Caco-2 (cell line): ENCODE measurements at places on chromosomes 3 and 15. TPM values are rescaled to one million over a fixed set of nuclear protein-coding genes. Genes with fewer than 3 reads are reported as not detected.

Gene FBXW12
- 1.7 and 2.3 TPM in 2 replicates for total RNA-seq

Gene ARGFX
- not detected in 2 replicates for total RNA-seq

- DNase-seq, result no peak
Measured at GRCh38 chr15:38474155-38474757, 20.3 kb downstream of the FAM98B start.

Gene PP2D1
- total RNA-seq, result not detected in 2 replicates

Gene KCNMB2
- total RNA-seq, result not detected in 2 replicates

DNA sequence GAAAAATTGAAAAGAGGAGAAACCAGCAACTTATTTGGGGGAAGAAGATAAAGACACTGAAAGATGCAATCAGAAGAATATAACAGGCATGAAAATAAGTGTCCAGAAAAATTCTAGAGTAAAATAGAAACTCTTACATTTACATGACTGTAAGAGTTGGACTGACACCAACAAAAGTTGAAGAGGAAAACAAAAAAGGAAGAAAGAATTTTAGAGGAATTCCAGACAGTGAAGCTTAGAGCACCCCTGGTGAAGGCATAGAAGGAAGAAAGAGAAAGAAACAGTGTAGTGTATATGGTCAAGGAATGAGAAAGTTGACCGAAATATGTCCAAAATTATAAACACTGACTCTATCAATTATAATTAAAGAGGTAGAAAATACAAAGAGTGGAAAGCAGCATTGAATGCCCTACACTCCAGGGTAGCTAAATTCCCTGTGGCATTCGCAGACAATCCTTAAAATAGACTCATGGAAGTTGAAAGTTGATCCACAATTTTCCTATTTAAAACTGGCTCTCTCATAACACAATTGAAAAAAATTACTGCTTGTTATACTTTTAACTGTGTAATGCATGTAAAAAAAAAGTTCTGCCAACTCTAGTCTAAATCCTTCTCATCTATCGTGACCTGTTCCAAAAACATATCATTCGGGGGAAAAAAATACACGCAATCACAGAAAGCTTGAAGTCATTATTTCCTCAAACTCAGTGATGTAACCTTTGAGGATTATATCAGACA, 102.6 kb upstream of the ABI3BP start:
- no peak for DNase-seq

- DNase-seq, result no peak
Measured at GRCh38 chr3:42166662-42167300, 75.6 kb downstream of the TRAK1 start.

GRCh38 chr3:22475665-22476240, 724.7 kb upstream of the ZNF385D start:
- no peak for DNase-seq

GRCh38 chr3:20511863-20512505, 326.0 kb upstream of the SGO1 start:
- DNase-seq, result peak; percentile 38

DNA sequence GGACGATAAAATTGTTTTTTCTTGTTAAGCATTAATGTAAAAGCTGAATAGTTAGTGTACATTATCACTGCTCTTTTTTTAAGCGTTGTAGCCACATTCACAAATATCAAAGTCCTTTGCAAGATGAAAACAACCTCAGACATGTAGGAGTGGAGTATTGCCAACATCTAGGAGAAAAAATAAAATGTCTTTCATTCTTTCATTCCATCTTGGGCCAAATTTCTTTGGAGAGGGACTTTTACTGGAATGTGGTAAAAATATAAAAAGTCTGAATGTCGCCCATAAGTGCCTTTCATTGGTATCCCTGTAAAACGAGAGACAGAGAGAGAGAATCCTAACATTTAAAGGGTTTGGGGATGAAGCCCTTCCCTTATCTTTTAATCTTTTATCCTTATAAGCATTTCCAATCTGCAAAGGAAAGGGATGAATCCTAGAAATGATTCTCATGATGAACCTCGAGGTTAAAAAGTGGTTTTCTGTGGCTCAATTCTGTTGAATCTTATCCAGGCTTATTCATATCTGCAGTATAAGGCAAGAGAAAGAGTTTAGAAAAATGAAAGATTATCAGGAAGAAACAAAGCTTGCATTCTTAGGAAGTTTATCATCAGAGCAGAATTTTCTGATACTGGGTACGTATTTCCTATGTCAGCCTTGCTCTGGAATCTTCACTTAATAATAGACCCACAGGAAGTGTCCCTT, 1031.7 kb downstream of the MCTP2 start:
- DNase-seq, result no peak

Gene ALDH1A2
- 0.61 and 0.65 TPM in 2 replicates for total RNA-seq

- DNase-seq, result no peak
Measured at GRCh38 chr15:84079885-84080777, 155.4 kb upstream of the GOLGA6L4 start.

- DNase-seq, result no peak
Measured at GRCh38 chr3:128568602-128569490, 75.8 kb upstream of the GATA2 start.

GRCh38 chr3:94928921-94929320, 866.1 kb downstream of the NSUN3 start:
- peak; percentile 43 for DNase-seq

GRCh38 chr3:194447161-194447560, 39.6 kb downstream of the ATP13A3 start:
- DNase-seq, result peak; percentile 59

Gene ZNF80
- total RNA-seq, result not detected in 2 replicates

Gene DAZL
- total RNA-seq, result not detected in 2 replicates

GRCh38 chr15:36161771-36162212, 417.6 kb upstream of the CDIN1 start:
- DNase-seq, result peak; percentile 11

GRCh38 chr15:91966194-91966552, 112.7 kb downstream of the SLCO3A1 start:
- DNase-seq, result no peak

- peak; percentile 27 for DNase-seq
Measured at GRCh38 chr15:85757073-85757938, 37.4 kb downstream of the KLHL25 start.

Gene TUSC2
- total RNA-seq, result 34.9 and 38.3 TPM in 2 replicates

DNA sequence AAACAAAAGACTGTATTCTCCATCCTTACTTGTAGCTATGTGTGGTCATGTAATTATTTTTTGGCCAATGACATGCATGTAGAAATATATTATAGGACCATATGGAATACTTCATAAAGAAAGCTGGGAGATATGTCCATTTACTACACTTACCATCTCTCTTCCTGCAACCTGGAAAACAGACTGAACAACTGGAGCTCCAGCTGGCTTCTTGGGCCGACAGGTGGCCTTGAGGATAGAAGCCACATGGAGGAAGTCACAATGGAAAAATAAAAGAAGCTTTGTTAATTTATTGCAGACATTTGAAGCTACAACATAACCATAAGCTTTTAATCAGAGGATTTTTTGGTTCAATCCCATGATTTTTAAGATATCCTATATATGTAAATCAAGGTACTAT, 167.9 kb upstream of the CBLB start:
- DNase-seq, result no peak

GRCh38 chr3:40267937-40268724, 41.4 kb upstream of the EIF1B start:
- DNase-seq, result no peak

DNA sequence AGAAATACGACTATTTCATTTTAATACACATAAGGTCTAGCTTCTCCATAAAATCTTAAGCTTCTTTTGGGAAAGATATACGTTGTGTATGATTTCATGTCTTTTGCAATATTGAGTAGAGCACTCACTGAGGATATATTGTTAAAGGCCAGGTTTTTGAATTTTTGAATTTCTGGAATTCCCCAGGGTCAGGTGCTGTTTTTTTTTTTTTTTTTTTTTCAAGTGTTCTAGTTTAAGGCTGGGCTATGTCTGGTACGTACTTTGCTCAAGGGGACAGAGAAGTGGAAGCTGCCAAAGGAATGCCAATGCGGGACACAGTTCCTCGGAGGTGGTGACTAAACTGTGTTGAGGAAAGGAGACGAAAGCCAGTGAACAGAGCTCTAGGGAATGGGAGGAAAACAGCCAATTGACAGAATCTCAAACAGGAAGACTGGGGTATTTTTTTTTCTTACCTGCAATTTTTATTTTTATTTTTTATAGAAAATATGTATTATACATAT, 510.5 kb upstream of the CBLB start:
- DNase-seq, result no peak

Gene SHC4
- not detected in 2 replicates for total RNA-seq

GRCh38 chr15:64288577-64288976, 67.4 kb downstream of the CSNK1G1 start:
- no peak for DNase-seq

DNA sequence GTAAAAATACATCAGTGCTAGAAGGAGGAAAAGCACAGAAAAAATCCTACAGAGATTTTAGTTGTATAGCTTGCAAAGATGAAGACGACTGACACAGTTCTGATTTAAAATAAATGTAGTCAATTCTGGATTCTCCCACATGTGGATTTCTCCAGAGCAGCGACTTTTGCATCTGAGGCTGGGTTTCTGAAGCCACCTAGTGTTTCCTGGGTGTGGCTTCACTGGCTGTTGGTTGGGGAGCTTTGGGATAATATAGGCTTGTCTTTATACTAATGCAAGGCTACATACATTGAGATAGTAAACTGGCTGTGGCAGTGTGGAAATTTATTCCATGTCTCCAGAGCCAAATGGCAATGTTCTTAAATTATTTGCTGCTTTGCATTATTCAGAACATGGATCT, 158.1 kb upstream of the FEZF2 start:
- no peak for DNase-seq

- no peak for DNase-seq
Measured at GRCh38 chr3:138078096-138078495, 37.3 kb downstream of the DZIP1L start.

- DNase-seq, result no peak
Measured at GRCh38 chr3:81419228-81419627, 342.2 kb downstream of the GBE1 start.

DNA sequence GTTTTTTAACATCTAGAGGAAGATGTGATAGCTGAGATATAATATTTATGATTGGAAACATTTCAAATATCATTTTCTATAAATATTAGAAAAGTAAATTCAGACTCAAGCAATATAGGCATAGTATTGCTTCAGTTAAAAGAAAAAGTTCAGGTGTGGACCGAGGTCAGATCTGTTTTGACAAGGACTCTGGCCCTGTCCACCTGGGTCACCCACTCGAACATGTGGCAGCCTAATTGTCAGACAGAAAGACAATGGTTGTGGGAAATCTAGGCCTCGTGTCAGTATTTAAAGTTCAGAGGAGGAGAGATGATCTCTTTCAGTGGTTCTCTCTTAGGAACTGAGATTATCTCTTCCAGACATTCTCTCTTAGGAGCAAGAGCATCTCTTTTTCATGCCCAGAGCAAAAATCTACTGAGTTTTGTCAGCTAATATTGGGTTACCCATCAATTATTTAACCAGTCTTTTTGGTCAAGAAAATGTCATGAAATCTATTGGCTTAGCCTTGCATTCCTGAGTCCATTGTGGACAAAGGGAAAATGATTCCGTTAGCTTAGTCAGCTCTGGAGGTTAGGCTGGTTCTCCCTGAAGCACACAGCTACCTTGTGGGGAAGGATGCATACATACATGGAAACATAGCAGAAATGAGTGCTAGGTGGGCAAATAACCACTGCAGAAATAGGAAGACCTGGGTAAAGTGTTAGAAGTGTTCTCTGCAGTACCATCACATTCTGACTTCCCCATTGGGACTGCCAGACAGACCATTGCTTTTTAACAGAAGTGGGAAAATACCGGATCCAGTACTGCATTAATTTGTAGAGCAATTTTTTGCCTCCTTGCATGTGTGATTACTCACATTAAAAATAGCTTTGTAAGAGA, 343.3 kb downstream of the GRM7 start:
- DNase-seq, result no peak

Gene LRRN1
- 0.84 and 1.2 TPM in 2 replicates for total RNA-seq

Gene SERPINI2
- not detected in 2 replicates for total RNA-seq

Gene SLC28A2
- total RNA-seq, result 0.11 and 0.14 TPM in 2 replicates

- peak; percentile 97 for DNase-seq
Measured at GRCh38 chr15:67945951-67946700, 106.3 kb upstream of the RNU6-1 start.

- no peak for DNase-seq
Measured at GRCh38 chr3:364287-364686, 167.7 kb downstream of the CHL1 start.

Gene PTH1R
- 5.1 and 6.8 TPM in 2 replicates for total RNA-seq
